Activated CD4-positive, alpha-beta T cell treated with anti-CD3 and anti-CD28 coated beads, Interleukin-2, amount 10 ng/mL, durations not matched to agents 24 days and 14 days (primary cell): ENCODE measurements at places on chromosomes 16 and 17. TPM values are rescaled to one million over a fixed set of nuclear protein-coding genes. Genes with fewer than 3 reads are reported as not detected.

FBXW10 gene
- 0.09 TPM in 2 replicates for total RNA-seq

ERCC4 gene
- total RNA-seq = 14.5 and 18.4 TPM in 2 replicates

DNA sequence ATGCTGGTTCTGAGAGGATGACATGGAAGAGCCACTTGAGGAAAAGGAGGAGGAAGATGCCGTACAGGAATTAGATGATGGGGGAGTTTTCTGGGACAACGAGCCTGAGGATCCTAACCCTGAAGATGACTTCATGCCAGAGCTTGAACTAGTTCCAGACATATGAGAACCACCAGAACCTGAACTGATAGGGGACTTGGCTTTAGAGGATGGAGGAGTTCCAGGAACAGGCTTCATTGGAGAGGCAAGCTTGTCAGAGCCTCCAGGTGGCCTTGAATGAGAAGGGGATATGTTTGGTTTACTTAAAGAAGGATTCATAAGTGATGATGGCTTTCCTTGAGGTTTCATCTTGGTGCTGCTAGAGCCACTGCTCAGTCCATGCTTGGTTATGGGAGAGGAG is 6.9 kb upstream of the FBXL20 start:
- no peak for DNase-seq

- no peak for DNase-seq
Measured at GRCh38 chr17:72236980-72237633, 116.3 kb downstream of the SOX9 start.

DNAJA2 gene
- 81.7 and 84.2 TPM in 2 replicates for total RNA-seq

SMTNL2 gene
- not detected in 2 replicates for total RNA-seq

GRCh38 chr17:37312137-37312923 is 63.5 kb upstream of the C17orf78 start:
- no peak for DNase-seq

- DNase-seq = no peak
Measured at GRCh38 chr16:1656808-1657617, 21.1 kb upstream of the JPT2 start.

JMJD8 gene
- 60.3 and 61.1 TPM in 2 replicates for total RNA-seq

ABCA10 gene
- 0.24 and 0.37 TPM in 2 replicates for total RNA-seq

DNA sequence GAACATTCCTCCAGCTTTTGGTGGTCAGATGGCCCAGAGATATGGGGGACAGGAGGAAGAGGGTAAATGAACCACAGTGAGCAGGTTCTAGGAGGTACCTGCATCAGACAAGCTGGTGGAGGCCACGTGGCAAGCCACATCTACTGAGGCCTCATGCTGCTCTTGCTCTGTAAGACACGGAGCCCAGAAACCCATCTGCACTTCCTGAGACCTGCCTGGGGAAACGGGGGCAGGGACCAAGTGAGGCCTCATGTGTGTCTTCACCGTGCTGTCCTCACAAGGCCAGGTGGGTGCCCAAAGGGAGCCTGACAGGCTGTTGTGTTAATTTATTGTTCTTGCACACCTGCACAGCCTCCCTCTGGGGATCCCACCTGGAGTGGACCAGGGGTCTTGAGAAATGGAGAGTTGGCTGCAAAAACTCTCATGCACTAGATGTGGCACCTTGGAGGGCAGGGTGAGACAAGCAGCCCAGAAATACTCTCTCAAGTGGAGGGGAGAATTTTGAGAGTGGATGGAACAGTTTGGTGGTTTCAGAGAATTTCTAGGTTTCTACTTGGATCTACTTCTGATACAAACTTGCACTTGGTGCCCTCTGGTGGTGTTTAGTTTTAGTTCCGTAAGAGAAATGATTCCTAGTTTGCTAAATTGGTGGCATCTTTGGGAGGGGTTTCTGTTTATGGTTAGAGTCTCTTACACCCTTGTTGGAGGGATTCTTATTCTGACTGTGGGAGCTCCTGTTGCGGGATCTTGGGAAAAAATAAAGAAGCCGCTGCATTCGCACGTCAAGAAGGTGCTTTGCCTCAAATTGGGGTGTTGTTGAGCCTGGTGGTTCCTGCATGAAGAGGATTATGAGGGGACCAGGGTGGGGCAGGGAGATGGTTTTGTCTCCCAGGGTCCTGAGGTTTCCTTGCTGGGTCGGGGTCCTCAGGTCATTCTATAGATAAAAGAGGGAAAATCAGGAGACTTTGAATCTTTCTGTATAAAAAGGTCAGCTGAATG is 47.5 kb downstream of the SLC6A2 start:
- DNase-seq = peak; percentile 72

DNA sequence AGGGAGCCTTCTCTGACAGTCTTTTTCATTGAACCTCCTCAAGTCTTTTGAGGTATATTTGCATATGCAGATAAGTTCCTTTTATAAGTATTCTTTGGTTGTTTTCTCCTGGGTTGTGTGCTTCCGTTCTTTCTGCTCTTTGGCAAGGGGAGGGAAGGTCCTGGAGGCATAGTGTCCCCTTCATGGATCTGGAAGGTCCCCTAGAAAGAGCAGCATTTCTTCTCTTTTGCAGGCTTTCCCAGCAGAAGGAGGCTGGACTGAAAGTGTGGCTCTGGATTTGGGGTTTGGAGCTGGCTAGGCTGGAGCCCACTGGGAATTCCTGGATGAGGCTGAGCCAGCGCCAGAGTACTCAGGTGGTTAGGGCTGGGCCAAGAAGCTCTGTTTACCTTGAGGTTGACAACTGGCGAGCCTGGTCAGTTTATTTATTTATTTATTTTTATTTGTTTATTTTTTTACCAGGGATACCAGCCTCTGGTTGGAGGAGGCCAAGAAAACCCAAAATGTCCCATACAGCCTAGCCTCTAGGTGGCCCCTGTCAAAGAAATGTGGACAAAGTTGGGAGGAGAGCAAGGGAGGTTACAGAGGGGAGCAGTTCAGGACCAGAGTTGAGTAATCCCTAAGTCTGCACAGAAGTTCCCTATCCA is 5.4 kb upstream of the TOP2A start:
- no peak for DNase-seq

PHOSPHO1 gene
- total RNA-seq = 0.09 TPM in 1 of 2 replicates, not detected in the other

TNP2 gene
- total RNA-seq = not detected in 2 replicates

GRCh38 chr17:14125518-14126137 is 56.3 kb downstream of the COX10 start:
- no peak for DNase-seq

ZPBP2 gene
- not detected in 2 replicates for total RNA-seq

- no peak for DNase-seq
Measured at GRCh38 chr16:67245674-67246080, 1.6 kb downstream of the FHOD1 start.

- DNase-seq = no peak
Measured at GRCh38 chr16:86663685-86664521, 85.6 kb downstream of the FOXL1 start.
